Activated CD8-positive, alpha-beta memory T cell treated with anti-CD3 and anti-CD28 coated beads for 4 hours (primary cell): ENCODE measurements at places on chromosomes 11 and 22.
A peak's percentile ranks its signal among the peaks of the same experiment; 100 is the strongest.

GRCh38 chr22:44344407-44344806 lies 31.7 kb upstream of the SHISAL1 start:
- DNase-seq: no peak

DNA sequence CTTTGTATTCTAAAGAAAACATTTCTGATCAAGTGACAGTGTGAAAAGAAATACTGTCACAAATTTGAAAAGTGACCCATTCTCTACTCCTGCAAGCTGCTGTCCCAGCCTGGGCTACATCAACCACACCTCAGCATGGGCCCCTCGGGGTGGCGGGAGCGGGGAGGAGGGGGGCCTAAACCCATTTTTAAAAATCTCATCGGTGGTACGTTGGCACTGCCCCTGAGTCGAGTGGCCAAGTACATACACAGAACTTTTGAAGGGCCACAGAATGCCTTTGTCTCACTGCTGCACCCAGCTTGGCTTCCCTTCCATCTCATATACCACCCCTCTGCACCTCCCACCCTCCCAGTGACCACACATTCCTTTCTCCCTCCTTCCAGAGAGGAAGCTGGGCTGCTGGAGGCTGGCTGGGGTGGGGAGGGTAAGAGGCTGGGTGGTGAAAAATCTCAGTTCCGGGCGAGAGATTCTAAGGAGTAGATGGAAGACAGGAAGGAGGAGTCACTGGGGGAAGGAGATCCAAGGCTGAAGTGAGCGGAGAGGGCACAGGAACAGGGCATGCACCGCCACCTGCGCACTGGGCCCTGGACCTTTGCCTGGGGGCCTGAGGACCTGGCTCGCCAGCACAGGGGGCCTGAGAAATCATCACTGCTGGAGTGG lies 21.1 kb downstream of the FXYD6 start:
- DNase-seq: no peak

DNA sequence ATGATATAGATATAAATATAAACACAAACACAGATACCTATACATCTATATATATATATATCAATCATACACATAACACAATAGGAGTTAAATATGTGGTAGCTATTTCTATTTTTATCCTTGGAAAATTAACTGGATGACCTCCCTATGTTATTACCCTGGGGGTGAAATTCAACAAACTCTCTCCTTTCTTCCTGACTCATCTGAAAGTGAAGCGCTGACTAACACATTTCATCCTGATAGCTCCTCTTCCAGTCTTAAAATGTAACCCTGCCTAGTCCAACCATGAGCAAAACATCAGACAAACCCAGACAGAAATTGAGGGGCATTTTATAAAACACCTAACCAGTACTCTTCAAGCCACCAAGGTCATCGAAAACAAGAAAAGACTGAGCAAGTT lies 220.6 kb upstream of the ISX start:
- DNase-seq: no peak

- DNase-seq: no peak
These were observed 4.8 kb upstream of the PRSS23 start for GRCh38 chr11:86795511-86795910.

DNA sequence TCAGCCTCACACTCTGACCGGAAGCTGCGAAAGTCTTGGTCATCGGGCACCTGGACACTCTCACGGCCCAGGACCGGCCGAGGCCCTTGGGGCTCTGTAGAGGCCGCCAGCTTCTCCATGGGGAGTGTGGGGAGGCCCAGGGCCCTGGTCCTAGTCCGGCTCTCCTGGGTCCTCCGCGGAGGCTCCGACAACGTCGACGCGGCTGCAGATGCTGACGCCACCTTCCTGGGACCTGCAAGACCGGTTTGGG lies 12.9 kb downstream of the STARD10 start:
- DNase-seq: no peak

- no peak for DNase-seq
These were observed 310.1 kb downstream of the CADM1 start for GRCh38 chr11:115193914-115194801.

- no peak for DNase-seq
These were observed 19.5 kb upstream of the ADORA2A start for GRCh38 chr22:24407884-24408283.

DNA sequence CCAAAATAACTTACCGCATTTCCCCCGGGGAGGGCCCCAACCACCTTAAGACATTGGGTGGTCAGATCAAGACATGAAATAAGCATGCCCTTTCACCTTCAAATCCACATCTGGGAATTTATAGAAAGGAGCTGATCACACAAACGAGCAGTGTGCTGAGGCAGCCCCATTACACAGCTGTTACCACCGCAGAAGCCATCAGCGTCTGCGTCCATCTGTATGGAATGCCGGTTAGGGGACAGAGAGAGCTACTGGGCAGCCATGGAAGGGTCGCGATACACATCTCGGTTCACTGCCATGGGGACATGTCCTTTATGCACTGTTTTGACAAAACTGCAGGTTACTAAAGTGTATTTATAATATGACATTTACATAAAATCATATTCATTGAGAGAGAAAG lies 105.1 kb upstream of the LMO1 start:
- DNase-seq: no peak

DNA sequence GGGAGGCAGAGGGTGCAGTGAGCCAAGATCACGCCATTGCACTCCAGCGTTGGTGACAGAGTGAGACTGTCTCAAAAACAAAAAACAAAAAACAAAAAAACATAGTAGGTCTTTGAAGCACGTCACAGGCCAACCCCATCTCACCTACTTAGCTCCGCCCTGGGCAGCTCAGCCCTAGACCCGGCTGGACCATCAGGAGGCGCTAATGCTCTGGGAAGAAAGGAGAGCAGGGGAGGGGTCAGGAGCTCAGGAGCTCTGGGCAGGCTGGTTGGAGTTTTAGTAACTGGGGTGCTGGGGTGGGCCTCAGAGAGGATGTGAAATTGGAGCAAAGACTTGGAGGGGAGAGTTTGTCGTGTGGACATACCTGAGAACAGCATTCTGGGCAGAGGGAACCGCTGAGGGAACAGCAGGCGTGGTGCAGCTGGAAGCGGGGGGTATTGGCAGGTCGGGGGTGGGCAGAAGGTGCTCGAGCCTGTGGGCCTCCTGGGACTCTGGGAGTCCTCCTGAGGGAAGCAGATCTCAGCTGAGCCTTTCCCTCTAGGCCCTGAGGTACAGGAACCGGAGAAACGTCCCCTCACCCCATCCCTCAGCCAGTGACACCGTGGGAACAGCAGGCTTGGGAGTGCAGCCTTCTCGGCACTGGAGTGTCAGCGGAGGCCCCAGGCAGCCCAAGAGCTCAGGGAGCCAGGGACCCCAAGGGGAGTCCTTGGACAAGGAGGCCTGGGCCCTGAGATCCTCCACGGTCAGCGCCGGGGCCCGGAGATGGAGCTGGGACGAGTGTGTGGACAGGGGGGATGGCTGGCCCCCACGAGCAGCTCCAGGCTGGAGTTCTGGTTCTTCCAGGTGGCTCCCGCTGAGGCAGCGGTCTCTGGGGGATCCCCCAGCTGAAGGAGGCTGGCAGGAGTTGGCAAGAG lies 2.2 kb upstream of the RPS6KA4 start:
- DNase-seq: no peak

DNA sequence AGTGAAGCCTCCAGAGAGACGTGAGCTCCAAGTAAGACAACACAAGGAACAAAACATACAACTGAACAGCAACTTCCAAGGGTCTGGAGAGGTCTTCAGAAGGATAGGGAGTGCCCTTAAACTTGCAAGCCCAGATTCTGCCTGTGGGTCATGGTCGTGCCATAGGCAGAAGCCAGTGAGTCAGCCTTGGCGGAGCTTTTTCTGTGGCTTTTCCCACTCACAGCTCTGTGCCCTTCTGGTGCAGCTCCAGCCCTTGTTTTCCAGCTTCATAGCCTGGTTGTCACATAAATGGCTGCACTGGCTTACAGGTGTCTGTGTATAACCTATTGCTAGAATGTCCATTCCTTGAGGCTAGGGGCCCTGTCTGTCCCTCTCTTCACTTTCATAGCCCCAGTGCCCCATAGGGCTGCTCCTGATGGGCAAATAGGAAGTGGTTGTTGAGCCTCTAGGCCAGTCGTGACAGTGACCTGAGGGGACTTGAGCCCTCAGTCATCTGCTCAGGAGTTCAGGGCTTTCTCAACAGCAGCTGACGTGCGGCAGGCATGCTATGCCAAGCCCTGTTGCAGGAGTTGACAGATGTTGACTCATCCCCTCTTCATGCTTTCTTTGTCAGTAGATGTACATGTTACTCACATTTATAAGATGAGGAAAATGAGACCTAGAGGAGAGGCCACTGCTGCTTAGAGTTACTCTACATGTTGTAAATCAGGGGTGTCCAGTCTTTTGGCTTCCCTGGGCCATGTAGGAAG lies 7.4 kb downstream of the MED15 start:
- no peak for DNase-seq

- no peak for DNase-seq
These were observed 41.9 kb downstream of the SVIP start for GRCh38 chr11:22787551-22788162.

DNA sequence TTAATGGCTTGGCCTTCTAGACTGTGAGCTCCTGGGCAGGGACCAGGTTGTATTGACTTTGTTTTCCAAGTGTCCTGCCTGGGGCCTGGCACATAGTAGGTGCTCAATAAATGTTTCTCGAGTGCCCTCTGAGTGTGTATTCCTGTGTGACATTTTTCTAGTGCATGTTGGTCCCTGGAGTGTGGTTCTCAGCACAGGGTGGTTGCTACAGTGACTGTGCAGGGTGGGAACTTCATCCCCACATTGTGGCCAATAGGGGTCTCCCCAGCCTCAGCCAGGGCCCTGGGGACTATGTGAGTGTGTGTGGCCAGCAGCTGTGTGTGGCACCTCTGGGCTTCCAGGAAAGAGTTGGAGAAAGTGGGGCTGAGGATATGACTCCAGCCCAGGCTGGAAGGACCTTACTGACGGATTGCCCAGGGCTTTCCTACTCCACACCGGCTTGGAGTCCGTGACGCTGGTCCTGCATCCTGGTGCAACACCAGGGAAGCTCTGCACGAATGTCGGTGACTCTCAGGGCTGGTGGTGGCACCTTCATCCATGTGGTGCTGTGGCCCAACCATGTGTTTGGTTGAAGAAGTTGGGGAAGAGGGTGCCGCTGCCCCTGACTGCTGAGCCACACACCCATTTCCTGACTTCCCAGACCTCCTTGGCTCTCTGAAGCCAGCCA lies 9.0 kb upstream of the MARK2 start:
- no peak for DNase-seq

- DNase-seq: peak; percentile 57
These were observed at the start of gene SWAP70 for GRCh38 chr11:9663699-9664275. SWAP70 (plus strand) TSS chr11:9664077; CDS start chr11:9664180, 103 bp downstream.

GRCh38 chr11:117986981-117987574 lies 884 bp downstream of the IL10RA start:
- no peak for DNase-seq

DNA sequence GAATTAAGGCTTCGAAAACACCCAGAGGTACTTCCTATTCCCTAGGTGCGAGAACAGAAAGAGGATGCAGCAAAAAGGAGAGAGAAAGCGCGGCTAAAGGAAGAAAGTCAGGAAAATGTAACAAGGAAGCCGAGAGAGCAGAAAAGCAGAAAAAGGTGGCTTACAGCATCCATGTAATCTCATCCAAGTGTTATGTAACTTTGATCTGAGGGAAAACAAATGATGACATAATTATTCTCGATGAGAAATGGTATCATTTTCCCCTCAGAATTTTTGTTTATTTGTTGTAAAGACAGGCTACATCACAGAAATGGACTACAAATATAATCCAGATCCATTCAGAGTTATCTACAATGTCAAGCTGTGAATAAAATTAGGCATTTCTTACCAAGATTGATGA lies 69.1 kb upstream of the APOA1 start:
- DNase-seq: no peak

DNA sequence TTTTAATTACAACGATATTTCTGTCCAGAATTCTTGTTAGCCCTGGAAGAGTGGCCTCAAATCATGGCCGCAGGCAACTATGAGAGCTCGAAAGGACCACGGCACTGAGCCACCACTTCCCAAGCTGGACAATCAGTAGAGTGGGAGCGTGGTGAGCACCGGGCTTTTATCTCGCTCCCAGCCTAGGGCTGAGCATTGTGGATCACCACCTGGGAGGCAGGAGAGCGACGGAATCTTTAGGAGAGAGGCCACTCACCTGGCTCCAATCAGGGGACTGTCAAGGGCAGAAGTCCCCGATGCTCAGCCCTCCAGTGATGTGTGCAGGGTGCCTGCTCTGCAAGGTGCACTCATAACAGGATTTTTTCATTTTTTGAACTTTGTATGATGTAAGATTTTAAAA lies 377.1 kb upstream of the B3GAT1 start:
- DNase-seq: no peak

DNA sequence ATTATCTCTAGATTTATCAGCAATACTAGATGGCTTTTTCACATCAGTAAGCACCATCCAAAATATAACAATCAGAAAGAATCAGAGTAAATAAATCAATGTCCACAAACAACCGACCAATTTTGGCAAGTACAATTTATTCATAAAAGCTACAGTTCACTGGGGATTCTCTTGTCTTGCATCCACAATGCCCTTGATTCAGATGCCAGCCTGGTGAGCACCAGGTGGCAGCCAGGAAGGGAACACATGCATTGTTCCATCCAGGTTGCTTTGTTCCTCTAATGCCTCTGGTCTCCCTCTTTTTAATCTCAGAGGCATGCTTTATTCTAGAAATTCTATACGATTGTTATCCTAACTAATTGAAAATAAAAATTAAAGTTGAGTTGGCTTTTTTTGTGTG lies 242.1 kb upstream of the KIRREL3 start:
- no peak for DNase-seq

GRCh38 chr11:63738720-63739360 lies 29.7 kb downstream of the ZFTA start:
- DNase-seq: peak; percentile 33

- DNase-seq: no peak
These were observed 785 bp downstream of the WT1 start for GRCh38 chr11:32434356-32435151.

- no peak for DNase-seq
These were observed 29.1 kb upstream of the TP53I11 start for GRCh38 chr11:44979543-44980399.
